ENCODE measurements at places on chromosomes 11 and 22.

DNA sequence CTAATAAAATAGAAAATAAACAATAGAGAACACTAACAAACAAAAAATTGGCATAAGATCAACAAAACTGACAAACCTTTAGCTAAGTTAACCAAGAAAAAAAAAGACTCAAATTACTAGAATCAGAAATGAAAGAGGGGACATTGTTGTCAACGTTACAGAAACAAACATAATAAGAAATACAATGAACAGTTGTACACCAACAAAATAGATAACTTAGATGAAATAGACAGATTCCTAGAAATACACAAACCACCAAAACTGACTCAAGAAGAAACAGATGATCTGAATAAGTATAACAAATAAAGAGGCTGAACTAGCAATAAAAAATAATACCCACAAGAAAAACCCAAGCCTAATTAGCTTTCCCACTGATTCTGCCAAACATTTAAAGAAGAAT lies 34.7 kb upstream of the TMPRSS4 start:
- peak; percentile 64 for DNase-seq

DNA sequence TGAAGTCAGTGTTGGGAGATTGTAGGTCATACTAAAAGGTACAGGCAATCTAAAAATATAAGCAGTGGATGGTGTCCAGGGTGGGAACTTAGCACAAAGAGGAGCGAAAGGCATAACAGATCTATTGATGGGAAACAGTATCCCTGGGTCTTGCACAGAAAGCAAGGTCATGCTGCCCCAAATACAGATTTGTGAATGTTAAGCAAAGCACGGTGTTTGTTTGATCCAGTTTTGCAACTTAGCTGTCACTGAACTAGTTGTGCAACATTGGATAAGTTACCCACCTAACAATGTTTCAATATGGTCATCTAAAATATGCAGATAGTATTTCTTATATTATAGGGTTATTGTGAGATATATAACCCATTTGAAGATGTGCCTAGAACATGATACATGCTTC lies 162.9 kb downstream of the BLID start:
- no peak for DNase-seq

- DNase-seq, result no peak
Observed at GRCh38 chr11:75768909-75769771, 562 bp downstream of the DGAT2 start.

DNA sequence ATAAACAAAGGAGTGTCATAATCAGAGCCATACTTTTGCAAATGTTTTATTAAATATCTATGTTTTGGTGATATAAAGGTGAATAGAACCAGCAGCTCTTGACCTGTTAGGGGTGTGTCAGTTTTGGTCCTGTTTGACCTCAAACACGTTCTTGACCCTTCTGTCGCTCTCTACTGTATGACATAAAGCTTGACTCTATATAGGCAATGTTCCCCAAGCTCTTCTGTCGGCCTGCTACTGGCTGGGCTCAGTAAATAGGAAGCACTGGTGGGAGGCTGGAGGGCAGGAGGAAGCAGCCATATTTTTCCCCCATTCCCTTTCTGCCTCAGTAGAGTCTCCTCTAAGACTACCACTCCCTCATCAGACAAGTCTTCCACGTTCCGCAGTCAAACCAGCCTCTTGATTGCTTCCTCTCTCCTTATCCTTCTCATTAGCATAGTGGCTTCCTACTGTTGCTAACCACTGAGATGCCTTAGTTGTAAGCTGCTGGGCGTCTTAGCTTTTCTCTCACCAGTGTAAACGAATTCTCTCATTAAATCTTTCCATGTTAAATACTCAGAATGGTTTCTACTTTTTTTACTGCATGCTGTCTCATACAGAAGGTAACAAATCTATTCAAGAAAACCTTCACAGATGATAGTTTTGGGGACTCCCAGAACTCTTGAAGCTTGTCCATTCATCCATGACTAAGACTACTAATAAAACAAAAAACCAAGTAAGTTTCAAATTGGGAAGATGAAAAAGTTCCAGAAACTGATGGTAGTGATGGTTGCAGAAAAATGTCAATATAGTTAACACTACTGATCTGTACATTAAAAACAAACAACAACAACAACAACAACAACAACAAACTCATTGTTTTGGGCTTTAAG lies 3.3 kb downstream of the NPAT start:
- no peak for DNase-seq

GRCh38 chr11:108915666-108916065 lies 250.8 kb downstream of the DDX10 start:
- DNase-seq, result no peak

DNA sequence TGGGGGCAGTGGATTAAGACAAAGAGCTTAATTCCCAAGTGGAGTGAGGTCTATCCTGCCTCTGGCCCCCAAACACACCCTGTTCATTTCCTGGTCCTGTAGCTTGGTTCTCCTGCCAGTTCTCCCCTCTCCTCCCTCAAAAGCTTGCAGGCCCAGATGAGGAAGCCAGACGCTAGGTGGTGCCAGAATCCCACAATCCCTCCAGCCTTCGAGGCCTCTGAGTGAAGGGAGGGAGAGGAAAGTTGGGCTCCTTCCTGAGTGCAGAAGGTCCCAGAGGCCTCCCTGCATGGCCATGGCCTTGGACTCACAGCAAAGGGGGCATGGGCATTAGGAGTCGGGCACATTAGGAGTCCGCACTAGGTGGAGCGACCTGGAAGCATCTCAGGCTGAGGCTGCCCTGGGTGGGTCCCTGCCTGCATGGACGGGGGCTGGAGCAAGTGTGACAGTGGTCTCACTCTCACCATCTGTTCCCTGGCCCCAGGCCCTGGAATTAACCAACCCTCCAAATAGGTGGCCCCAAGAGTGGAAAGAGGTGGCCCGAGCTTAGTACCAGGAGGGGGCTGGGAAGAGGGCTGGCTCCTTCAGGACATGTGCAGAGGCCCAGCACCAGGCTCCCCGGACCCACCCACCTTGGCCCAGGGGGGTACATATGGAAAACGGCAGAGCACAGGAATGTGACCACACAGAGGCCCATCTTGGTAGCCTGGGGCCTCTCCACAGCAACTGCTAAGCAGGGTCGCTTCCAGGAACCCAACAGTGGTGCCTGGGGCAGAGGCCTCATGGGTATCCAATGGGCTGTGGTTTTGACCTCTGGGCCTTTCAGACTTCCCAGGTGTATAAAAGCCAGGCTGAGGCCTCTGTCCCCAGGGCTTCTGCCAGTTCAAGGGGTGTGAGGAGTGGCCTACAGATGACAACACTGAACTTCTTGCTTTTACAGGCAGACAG lies 5.2 kb downstream of the FXYD2 start:
- DNase-seq, result no peak

- DNase-seq, result no peak
Observed at GRCh38 chr11:114315749-114316368, 19.7 kb downstream of the NNMT start.

- no peak for DNase-seq
Observed at GRCh38 chr22:48045369-48045768, 1282.9 kb downstream of the TBC1D22A start.

DNA sequence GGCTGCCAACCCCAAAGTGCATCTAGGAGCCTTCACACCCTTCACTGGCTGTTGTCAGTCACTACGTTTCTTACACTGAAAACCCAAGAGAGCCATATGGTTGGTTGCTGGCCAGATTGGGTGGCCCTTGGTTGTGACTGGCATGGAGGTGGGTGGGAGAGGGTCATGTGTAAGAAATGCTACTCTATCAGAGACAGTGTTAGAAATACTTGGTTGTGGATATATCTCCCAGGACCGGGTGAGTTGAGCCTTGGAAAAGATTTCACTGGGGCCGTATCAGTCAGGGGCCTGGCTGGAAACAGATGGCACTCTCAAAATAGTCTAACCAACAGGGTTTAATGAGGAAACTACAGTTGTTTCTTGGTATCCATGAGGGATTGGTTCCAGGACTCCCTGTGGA lies 15.2 kb downstream of the ENDOD1 start:
- DNase-seq, result no peak

GRCh38 chr11:68164437-68164836 lies 43.2 kb upstream of the CHKA start:
- no peak for DNase-seq
